ENCODE measurements at places on chromosomes 5 and 9. TPM values are rescaled to one million over a fixed set of nuclear protein-coding genes. Genes with fewer than 3 reads are reported as not detected.

Gene DND1
- total RNA-seq: 0.14 TPM

Gene VCP
- 371 TPM for total RNA-seq

Gene C9orf153
- not detected for total RNA-seq

Gene ST6GALNAC4
- 28.2 TPM for total RNA-seq

DNA sequence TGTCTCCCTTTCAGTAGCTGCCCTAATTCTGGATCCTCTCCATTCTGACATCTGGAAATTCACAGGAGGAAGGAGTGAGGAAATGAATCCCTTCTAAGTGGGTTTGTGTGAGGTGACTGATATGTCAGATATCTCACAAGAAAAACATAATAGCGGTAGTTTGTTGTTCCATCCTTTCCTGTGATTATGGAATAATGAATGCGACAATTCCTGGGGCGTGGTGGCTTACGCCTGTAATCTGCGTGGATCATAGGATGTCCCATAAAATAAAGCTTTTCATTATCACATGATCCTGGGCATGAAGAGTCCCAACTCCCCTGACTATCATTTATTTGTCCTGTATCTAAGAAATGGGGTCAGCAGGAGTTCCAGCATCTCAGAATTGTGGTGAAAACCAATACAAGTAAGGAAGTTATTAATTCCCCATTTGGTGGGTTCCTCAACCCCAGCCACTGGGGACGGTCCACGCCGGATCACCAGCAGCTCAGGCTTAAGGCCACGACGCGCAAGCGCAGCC is 375 bp upstream of the C5orf24 start:
- DNase-seq: no peak

- DNase-seq: no peak
Observed at GRCh38 chr5:132501629-132501956, 11.0 kb upstream of the IRF1 start.

GRCh38 chr5:19771174-19771835 is 216.7 kb downstream of the CDH18 start:
- no peak for DNase-seq

DNA sequence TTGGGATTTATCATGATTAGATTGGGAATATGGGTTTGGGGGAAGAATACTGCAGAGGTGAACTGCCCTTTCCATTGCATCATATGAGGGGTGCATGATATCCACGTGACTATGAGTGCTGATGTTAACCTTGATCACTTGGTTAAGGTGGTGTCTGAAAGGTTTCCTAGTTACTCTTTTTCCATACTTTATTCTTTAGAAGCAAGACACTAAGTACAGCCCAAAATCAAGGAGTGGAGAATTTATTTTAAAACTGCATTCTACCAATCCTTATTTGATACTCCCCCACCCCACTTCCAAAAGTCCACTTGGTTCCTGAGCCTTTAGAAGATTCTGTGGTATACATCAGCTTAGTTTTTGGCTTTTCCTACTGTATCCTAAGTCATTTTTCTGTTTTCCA is 20.3 kb upstream of the STOM start:
- DNase-seq: no peak

Data from epithelial cell of proximal tubule (primary cell).